ENCODE measurements at places on chromosomes 6 and 20.

DNA sequence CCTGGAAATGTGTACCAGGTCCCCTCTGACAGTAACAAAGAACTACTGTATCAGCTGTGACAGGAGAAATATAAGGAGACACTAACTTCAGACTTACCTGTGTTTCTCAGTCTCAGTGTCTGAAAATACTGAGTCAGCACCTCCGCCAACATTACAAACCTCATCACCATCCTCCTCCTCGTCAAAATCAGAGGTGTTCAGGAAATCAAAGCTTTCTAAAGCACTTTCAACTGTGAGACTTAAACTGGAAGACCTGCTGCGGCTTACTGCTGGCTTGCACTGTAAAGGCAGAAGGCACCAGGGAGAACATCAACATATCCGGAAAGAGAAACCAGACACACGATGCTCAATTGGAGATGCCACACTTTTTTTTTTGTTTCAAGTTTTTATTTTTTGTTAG, 40.3 kb upstream of the ARMH2 start:
- DNase-seq = no peak

- DNase-seq = no peak
These were observed 104.3 kb downstream of the SLC23A2 start for GRCh38 chr20:4896971-4897497.

DNA sequence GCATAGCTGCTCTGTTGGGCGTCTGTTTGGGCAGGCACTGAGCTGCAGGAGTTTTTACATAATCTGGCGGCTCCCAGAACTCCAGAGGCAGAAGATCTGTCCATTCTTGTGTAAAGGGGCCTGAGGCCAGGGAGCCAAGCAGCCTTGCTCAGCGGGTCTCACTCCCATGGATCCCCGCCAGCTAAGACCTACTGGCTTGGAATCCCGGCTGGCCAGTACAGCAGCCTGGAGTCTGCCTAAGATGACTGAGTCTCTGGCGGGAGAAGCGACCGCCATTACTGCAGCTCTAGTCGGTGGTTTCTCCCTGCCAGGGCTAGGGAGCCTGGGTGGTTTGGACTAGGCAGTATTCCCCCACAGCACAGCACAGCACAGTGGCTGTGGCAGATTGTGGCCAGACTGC, 268.4 kb upstream of the SYNCRIP start:
- DNase-seq = no peak

DNA sequence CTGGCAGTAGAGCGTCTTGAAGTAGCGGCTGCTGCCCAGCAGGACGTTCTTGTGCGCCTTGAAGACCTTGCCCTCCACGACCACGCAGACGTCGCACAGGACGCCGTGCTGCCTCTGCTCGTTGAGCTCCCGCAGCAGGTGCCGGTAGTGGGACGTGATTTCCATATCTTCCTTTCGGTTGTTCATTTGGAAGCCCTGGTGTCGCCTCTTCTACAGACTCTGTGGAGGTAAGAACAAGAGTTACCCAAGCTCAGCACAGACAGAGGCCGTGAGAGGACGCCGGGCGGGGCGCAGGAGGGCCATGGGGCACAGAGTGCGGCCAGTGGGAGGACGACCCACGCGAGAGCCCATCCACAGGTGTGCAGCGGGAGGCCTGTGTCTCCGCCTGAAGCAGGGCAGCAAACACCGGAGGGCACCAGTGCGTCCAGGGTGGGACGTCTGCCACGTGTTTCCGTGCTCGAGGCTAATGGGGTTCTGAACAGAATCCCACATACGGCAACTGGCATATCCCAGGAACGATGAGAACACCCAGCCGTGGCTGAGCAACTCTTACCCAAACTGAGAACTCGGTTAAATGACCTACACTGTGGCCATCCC, 40.4 kb downstream of the ZBTB46 start:
- no peak for DNase-seq

GRCh38 chr6:112501705-112502104, 154.6 kb downstream of the RFPL4B start:
- no peak for DNase-seq

DNA sequence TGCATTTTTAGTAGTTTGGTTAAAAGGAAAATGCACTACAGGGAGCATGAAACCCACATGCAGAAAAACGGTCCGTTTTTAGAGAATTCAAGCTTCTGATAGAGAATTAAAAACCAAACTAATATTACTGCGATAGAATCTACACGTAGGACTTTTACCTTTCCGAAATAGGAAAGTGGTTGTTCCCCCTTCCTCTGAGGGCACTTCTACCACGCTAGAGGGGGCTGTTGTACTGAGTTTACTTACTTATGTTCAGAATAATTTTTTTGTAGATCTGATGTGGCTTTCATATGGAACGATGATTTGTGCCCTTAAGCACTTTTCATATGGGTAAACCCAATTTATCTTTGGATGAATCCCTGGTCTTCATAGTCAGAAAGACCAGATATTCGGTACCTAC, 264.3 kb upstream of the PLN start:
- peak; percentile 50 for DNase-seq

DNA sequence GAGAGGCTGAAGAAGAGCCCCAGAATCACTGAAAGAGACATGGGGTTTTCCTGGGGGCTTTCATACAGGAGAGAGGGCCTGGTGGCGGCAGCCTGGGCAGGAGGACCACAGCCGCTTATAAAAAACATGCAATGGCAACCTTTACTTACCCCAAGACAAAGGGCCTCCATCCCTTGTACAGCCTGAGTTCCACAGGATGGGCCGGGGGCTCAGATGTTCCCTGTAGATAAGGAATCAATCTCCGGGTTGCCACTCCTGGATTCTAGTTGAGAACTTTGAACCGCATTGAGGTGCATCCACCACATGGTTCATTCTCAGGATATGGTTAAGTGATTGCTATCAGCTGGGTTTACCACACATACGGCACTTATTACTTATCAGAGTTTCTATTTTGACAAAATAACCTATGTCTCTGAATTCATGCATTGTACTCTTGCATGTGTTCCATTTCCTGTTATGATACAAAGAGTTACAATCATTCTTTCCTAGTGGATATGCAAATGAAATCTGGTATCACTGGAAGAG, 677.6 kb downstream of the KIF16B start:
- no peak for DNase-seq

GRCh38 chr6:141946502-141946901, 186.2 kb upstream of the GJE1 start:
- DNase-seq = no peak

Measured in NCI-H187 (cell line).